Heart right ventricle (tissue), 16 donors: ENCODE measurements at places on chromosomes 7 and 10. TPM values are rescaled to one million over a fixed set of nuclear protein-coding genes. Genes with fewer than 3 reads are reported as not detected.

DNA sequence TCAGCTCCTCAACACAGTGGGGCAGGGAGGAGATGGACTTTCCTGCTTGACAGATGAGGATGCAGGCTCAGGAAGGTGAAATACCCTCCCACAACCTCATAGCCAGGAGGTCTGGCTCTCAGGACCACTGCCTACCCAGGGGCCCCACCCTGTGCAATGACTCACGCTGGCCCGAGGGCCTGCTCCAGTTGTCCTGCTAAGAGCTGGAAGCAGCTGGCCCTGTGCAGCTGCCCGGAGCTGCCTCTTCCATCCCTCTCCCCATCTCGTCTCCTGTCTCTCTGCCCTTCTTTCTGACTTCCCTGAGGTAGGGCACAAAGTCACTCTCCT, 123.9 kb downstream of the ZMIZ1 start:
- no peak for DNase-seq

DNA sequence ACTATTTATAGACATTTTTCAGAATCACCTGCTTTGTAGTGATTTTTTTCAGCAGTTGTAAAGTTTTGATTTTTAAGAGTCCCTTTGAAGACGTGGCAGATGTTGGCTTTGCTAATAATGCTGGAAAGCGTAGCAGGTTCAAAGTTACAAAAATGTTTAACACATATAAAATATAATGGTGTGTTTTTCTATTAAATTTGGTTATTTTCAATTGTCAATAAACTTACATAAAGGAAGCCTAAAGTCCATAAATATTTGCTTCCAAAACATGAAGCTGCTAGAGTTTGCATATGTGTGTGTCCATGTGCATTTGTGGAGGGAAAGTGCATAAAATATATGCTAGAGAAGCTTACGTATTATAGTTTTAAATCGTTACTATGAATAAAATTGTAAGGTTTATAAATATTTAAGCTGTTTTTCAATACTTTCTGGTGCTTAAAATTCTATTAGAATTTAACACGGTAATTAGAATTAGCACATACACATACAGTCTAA, 3.7 kb downstream of the MEOX2 start:
- no peak for DNase-seq

DNA sequence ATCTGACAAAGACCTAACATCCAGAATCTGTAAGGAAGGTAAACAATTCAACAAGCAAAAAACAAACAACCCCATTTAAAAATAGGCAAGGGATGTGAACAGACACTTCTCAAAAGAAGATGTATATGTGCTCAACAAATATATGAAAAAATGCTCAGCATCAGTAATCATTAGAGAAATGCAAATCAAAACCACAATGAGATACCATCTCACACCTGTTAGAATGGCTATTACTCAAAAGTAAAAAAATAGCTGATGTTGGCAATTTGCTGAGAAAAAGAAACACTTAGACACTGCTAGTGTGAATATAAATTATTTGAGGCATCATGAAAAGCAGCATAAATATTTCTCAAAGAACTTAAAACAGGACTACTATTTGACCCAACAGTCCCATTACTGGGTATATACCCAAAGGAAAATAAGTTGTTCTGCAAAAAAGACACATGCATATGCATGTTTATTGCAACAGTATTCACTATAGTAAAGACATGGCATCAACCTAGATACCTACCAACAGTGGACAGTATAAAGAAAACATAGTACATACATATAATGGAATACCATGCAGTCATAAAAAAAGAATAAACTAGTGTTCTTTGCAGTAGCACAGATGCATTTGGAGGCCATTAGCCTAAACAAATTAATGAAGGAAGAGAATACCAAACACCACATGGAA, 980.1 kb downstream of the KCNMA1 start:
- DNase-seq = no peak

DNA sequence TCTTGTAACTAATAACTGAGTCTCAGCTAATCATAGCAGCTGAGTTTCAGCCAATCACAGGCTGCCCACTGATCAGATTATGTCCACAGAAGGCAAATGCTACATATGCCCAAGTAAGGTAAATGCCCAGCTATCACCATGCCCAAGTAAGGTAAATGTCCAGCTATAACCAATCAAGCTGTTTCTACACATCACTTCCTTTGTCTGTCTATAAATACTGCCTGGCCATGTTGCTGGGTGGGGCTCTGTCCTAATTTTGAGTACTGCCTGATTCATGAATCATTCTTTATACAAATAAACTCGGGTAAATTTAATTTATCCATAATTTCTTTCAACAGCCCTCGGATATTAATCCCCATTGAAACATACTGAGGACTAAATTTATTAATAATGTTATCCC, 312.4 kb downstream of the CACNA2D1 start:
- no peak for DNase-seq

DNA sequence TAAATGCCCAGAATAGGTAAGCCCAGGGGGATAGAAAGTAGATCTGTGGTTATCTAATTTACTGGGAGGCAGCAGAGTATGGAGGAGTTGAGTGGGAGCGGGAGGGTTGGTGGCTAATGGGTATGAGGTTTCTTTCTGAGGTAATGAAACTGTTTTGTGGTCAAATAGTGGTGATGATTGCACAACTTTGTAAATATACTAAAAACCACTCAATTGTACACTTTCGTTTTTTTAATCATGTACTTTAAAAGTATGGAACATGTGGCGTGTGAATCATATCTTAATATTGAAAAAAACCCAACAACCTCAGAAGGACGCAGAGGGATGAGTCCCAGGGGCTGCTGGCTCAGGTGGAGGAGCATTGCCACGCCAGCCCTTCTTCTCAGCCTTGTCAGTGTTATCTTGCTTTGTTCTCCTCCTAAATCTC, 118.1 kb downstream of the WDR11 start:
- DNase-seq = no peak

- DNase-seq = no peak
Observed at GRCh38 chr7:41828911-41829310, 126.0 kb upstream of the INHBA start.

- DNase-seq = no peak
Observed at GRCh38 chr7:92806496-92806895, 29.9 kb downstream of the CDK6 start.

GRCh38 chr7:22667562-22668239, 59.3 kb upstream of the IL6 start:
- no peak for DNase-seq

- no peak for DNase-seq
Observed at GRCh38 chr10:22628309-22628708, 86.1 kb downstream of the PIP4K2A start.

DNA sequence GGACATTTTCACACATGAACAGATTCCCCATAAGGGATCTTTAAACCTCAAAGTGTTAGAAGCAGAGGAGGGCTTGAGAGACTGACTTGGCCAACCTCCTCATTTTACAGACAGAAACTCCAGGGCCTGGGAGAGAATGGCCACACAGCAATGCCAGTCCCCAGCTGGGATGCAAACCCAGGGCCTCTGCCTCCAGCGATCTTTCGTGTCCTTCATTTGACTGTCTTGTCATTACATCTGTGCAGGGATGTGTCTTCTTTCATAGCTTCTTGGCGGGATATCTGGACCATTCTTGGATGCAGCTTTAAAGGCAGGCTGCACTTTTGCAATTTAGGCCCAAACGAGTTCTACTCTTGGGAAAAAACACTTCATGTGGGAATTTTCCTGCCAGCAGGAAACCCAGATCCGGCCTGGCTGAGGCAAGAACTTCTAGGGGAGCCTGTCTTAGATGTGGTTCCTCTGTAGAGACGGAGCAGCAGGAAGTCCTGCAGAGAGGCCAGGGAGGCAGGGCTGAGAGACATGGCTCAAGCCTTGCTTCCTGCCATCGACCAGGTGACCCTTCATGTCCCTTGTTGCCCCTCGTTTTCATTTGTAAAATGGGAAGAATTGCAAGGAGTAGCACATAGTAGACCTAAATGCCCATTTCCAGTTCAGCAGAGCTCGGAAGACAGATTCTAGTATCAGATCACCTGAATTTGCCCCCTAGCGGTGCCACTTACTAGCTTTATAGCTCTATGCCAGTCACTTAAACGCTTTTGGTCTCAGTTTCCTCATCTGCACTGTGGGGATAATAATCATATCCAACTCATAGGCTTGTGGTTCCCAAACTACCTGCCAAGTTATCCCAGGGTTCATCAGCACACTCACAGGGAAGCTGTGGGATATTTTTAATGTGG, 43.9 kb upstream of the SLC29A3 start:
- DNase-seq = no peak

DNA sequence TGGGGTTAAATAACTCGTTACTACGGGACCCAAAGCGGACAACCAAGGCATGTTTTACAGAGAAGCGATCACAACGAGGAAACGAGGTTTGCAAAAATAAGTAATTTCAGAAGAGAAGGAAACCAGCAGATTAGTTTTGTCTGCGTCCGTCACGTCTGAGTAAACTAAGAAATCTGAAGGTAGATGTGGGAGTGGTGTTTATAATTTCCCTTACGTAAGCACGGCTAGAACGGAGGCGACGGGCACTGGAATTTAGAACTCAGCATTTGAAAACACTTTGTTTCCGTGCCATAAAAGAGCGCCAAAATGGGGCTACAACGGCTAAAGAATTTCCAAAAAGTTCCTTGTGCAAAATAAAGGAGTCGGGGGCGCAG, 718 bp upstream of the UMAD1 start:
- DNase-seq = no peak

GRCh38 chr10:8279598-8279997, 225.1 kb downstream of the GATA3 start:
- DNase-seq = no peak

DNA sequence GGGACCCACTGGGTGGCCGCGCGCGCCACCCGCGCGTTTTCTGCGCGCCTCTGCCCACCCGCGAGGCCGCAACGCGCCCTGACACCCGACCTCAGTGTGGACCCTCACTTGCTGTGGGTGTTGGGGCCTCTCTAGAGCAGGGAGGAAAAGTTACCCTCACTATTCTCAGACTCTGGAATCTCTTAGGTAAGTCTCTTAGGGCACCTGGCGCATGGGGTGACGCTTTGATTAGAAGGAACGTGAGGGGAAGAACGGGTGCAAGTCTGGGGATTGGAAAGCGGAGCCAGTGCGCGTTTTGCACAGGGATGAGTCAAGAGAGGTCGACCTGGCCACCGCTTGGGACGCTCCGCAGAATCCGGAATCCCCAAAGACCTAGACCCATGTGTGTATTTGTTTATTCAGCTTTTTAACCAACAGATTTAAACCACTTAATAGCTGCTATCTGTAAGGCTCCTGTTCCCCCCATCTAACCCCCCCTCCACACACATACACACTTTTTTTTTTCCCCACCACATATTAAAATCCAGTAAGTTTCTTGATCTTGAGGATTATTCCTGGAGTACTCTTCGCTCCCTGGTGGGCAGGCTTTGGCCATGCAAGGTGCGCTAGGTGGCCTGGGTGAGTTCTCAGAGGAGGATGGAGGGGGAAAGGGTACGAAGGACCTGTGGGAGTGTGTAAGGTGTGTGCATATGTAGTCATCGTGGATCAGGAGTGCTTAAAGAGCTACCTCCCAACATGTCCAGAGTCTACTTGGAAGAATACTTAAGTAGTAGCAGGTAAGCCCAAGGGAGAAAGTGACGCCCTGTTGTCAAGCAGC, 169.1 kb upstream of the PPP1R3A start:
- DNase-seq = no peak

GRCh38 chr7:83708531-83708930, 59.6 kb upstream of the SEMA3E start:
- no peak for DNase-seq

DNA sequence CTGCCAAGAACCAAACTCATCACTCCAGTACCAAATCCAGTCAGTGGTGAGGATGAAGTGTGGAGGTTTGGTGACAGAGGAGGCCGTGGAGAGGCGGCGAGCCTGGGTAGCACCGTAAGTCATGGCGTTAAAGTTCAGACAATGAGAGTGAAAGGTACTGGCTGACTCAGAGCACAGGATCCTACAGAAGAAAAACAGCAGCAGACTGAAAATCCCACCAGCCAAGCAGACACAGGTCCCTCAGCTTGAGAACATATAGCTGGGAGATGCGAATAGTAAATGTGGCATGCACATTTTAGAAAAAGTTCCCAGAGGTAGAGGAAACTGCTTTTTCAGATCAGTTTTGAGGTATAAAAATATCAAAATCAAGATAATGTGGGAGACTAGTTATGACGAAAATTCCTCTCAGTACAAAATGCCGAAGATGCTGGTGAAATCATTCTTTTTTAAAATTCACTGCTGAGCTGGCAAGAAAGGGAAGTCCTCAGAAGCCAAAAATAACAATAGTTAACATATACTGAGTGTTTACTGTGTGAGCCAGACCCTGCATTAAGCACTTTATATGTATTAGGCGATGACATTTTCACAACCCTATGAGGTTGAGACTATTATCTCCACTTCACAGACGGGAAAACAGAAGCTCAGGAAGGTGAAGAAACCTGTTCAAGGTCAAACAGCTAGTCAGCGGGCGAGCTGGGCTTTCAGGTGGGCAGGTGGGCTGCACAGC, 20.9 kb downstream of the PARP12 start:
- DNase-seq = no peak

DNA sequence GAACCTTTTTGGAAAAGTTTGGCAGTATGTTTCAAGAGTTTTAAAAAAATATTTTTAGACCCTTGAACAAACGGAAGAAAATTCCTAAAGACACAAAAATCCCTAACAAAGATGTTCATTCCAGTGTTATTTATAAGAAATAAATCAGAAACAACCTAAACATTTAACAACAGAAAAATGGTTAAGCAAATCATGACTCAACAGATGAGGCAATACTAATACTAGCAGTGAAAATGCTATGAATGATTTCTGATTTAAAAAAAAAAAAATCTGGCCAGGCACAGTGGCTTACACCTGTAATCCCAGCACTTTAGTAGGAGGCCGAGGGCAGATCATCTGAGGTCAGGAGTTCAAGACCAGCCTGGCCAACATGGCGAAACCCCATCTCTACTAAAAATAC, 61.0 kb downstream of the ARHGAP12 start:
- DNase-seq = no peak

Gene SPDYE5
- not detected for polyA plus RNA-seq

Gene C10orf53
- not detected for polyA plus RNA-seq

Gene LIPM
- polyA plus RNA-seq = not detected

Gene TMEM120A
- polyA plus RNA-seq = 179 TPM

Gene NXPH1
- not detected for polyA plus RNA-seq

Gene GPR85
- 0.15 TPM for polyA plus RNA-seq

Gene UPK3B
- not detected for polyA plus RNA-seq

Gene PRKG1
- 3.8 TPM for polyA plus RNA-seq

Gene VAX1
- not detected for polyA plus RNA-seq

Gene SLC39A12
- polyA plus RNA-seq = 0.01 TPM

Gene VCL
- 117 TPM for polyA plus RNA-seq

Gene C10orf143
- 1.5 TPM for polyA plus RNA-seq

Gene EPDR1
- 7.8 TPM for polyA plus RNA-seq

Gene AASS
- polyA plus RNA-seq = 37.5 TPM

Gene LRIT2
- polyA plus RNA-seq = not detected

Gene ZP3
- 0.77 TPM for polyA plus RNA-seq

Gene VSTM2A
- not detected for polyA plus RNA-seq

Gene CRTAC1
- 2.1 TPM for polyA plus RNA-seq

Gene LRGUK
- polyA plus RNA-seq = not detected

Gene TMEM139
- 2.6 TPM for polyA plus RNA-seq
